GM06990 (cell line): ENCODE measurements at places on chromosomes 1 and 21.

DNA sequence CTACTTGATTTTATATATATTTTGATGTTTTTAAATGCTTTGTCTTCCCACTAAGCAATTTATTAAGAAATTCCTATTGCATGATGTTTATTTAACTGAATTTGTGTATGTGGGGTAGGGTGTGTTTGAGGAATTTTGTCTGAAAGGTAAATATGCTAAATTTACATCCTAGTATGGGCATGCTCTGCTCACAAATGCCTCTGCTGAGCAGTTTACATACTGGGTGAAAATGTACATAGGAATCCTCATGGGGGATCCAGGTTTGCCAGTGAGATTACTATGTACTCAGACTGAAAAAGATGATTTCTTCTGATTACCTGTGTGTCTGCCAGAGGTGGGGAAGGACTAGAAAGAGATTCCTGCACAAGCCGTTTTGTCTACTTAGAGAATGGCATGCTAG, 126.6 kb downstream of the DISP1 start:
- no peak for DNase-seq

DNA sequence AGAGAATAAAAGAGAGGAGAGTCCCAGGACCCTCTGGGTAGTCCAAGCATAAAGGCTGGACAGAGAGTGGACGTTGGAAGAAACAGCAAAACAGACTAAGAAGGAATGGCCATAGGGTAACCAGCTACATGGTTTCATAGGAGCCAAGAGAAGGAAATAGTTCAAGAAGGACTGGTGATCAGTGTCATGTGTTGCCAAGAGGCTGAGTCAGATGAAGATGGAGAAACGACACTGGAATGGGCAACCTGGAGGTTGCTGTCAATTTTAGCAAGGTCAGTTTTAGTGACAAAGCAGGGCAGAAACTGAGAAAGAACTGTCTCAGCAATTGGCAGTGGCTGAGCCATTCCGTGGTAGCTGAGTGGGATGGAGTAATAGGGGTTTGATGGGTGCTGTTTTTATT, 41.4 kb downstream of the HMGB4 start:
- no peak for DNase-seq

- DNase-seq = peak; percentile 65
Measured at GRCh38 chr1:107450899-107451664, 310.2 kb downstream of the NTNG1 start.

DNA sequence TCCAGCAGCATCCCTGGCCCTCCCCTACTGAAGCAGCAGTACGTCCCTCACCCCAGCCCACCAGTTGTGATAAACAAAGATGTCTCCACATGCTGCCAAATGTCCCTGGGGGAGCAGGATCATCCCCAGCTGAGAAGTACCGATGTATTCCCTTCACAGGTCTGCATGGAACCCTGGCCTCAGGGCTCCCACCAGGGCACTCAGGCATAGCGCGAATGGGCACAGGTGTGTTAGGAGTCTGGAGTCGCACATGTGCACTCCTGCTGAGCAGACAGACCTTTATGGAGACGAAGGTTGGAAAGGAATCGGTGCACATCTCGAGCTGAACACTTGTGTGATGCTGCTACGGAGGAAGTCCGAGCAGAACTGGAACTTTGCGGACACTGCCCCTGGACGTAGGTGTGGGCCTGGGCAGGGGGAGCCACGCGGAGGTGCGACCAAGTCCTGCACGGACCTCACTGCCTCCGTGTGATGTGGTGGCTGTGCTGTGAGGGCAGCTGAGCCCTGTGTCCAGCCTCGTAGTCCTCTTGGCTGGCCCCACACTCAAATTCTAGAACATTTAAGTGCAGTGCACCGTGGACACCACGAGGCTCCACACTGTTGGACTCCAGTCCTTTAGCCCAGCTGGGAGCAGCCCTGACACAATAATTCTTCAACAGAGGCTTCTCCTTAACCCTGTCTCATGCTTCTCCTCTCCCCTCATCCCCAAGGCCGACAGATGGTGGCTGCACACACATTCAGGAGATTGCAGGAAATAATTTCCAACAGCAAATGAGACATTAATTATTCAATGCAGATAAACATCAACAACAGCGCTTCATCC, 43.4 kb downstream of the RSPH1 start:
- no peak for DNase-seq
